Cardiac muscle cell (in vitro differentiated cells and primary cell): ENCODE measurements at places on chromosomes 4 and X.

DNA sequence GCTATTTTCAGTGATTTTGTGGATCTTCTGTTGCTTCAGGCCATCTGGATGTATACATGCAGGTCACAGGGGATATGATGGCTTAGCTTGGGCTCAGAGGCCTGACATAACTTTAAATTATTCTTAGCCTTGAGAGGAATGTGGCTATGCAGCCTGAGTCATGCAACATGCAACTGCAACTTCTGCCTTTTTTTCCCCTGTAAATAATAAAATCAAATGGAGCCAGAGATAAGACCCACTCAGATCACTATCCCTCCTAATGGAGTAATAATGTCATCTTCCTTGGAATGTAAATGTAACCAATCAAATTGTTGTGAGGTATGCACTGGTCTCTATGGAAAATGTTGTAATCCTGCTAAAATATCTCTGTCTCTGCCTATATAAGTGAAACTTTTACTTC, 54.9 kb downstream of the MAGEB17 start:
- H3K4me3 ChIP-seq, result no peak overlapping the region
- no peak overlapping the region for H3K27ac ChIP-seq
- H3K27me3 ChIP-seq, result no peaks in the 10 kb centered on the region
- no peaks in the 10 kb centered on the region for H3K36me3 ChIP-seq
- DNase-seq, result no peak

GRCh38 chrX:111244235-111244750, 26.0 kb downstream of the CAPN6 start:
- DNase-seq, result peak; percentile 6
- no peak overlapping the region for H3K4me3 ChIP-seq
- no peaks in the 10 kb centered on the region for H3K4me1 ChIP-seq
- no peaks in the 10 kb centered on the region for H3K36me3 ChIP-seq

DNA sequence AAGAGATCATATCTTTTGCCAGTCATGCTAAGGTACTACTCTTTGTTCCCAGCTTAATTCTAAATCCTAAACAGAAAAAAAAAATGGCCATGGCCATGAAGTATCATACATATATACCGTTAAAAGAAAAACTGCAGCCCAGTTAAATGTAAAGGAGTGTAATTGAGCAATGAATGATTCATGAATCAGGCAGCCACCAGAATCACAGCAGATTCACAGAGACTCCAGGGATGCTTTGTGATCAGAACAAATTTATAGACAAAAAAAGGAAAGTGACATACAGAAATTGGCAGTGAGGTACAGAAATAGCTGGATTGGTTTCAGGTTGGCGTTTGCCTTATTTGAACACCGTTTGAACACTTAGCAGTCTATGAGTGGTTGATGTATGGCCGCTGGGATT, 42.1 kb upstream of the PDGFC start:
- no peak overlapping the region for H3K4me3 ChIP-seq
- H3K4me1 ChIP-seq, result no peaks in the 10 kb centered on the region
- H3K36me3 ChIP-seq, result no peaks in the 10 kb centered on the region
- no peak for DNase-seq
- no peaks in the 10 kb centered on the region for H3K27me3 ChIP-seq
- no peak overlapping the region for H3K27ac ChIP-seq

- H3K4me1 ChIP-seq, result no peaks in the 10 kb centered on the region
- no peaks in the 10 kb centered on the region for H3K27me3 ChIP-seq
- H3K27ac ChIP-seq, result no peak overlapping the region
- no peak overlapping the region for H3K4me3 ChIP-seq
Observed at GRCh38 chr4:143713955-143714625, 13.6 kb upstream of the FREM3 start.

GRCh38 chr4:6972911-6973310, 63.3 kb downstream of the TBC1D14 start:
- no peaks in the 10 kb centered on the region for H3K4me1 ChIP-seq
- no peaks in the 10 kb centered on the region for H3K27me3 ChIP-seq
- H3K27ac ChIP-seq, result no peak overlapping the region
- H3K36me3 ChIP-seq, result no peaks in the 10 kb centered on the region
- H3K4me3 ChIP-seq, result no peak overlapping the region

- H3K4me1 ChIP-seq, result no peaks in the 10 kb centered on the region
- no peak for DNase-seq
- no peak overlapping the region for H3K4me3 ChIP-seq
- no peaks in the 10 kb centered on the region for H3K27me3 ChIP-seq
- no peaks in the 10 kb centered on the region for H3K36me3 ChIP-seq
Observed at GRCh38 chrX:65757943-65758342, 90.5 kb downstream of the MSN start.

- no peaks in the 10 kb centered on the region for H3K4me1 ChIP-seq
- H3K27ac ChIP-seq, result no peak overlapping the region
- H3K4me3 ChIP-seq, result no peak overlapping the region
- H3K27me3 ChIP-seq, result no peaks in the 10 kb centered on the region
- DNase-seq, result peak; percentile 61
Observed at GRCh38 chrX:12548746-12549145, 242.5 kb upstream of the PRPS2 start.
